ENCODE measurements at places on chromosomes 6 and 20.

DNA sequence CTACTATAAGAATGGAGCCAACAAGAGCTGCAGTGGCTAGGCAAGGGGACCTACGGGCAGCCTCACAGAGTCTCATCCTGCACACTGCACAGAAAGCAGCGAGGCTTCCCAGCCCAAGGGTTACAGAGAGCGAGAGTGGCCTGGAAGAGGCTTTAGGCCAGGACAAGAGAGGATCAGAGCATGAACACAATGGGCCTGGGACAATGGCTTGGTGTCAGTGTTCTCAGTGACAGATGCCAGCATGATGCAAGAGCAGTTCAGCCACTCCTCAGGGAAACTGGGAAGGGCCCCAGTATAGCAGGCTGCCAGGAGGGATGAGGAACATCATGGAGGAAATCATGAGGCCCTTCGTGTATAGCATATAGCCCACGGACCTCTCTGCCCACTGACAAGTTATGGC, 108.0 kb downstream of the NUS1 start:
- no peak for DNase-seq

DNA sequence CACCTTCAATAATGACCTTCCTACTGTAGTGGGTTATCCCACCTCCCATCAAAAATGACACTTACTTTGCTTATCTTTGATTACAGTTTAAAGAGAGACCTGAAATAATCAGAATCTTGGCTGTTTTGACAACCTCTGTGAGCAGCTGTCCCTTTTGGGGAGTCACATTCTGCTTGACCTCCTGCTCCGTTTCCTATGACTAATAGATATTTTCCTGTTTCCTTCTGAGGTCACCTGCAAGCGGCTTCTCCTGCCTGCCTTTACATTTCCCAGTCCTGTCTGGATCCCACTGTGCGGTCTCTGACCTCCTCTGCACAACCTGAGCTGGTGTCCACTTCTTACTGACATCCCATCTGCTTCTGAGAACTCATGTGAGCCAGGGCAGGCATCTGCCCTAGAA, 54.2 kb downstream of the TRAM2 start:
- DNase-seq = peak; percentile 50

DNA sequence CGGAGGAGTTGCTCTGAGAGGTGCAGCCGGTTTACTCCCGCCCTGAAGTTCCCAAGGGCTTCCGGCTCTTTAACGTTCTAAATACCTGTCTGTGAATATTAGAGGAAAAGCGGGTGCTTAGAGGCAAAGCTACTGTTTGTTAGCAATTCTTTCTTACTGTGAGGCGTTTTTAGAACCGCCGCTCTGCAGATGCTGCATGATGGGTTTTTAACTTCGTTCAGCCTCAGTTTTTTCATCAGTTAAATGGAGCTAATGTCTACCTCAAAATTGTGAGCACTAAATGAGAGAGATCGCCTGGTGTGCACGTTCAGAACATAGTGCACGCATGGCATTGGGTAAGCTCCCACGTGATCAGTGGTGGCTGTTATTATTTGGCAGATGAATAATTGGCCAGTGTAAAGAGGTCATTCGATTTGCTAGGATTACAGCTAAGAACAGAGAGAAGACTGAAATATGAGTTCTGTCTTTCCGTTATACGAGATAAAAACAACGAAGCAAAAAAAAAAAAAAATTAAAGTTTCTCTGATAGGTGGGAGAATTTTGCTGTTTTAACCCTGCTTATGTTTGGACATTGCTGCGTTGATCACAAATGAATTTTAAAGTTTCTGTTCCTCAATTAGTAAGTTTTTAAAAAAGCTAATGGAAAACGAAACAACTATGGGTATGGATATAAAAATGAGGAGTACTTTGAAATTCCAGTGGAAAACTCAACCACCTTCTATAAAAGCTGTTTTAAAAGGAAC, 660 bp upstream of the TFB1M start:
- DNase-seq = peak; percentile 89

DNA sequence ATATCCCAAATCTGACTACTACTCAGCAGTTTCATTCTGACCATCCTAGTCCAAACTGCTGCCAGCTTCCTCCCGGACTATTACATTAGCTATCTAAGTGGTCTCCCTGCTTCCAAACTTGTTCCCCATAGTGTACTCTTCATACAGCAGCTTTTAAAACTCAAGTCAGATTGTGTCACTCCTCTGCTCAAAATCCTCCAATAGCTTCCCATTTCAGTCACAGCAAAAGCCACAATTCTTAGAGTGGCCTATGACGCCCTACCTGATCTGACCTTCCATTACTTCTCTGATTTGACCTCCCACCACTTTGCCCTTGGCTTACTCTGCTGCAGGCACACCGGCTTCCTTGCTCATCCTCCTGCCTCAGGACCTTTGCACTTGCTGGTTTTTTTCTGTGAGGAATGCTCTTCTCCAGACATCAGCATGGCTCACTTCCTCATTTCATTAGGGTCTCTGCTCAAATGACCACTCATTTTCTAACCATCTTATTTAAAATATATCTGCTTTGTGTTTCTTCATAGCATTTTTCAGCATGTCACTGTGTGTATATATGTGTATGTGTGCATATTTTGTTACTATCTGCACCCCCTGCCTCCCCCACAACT, 111.1 kb upstream of the DTNBP1 start:
- DNase-seq = no peak

GRCh38 chr6:140153703-140154102, 779.3 kb upstream of the CITED2 start:
- DNase-seq = no peak

DNA sequence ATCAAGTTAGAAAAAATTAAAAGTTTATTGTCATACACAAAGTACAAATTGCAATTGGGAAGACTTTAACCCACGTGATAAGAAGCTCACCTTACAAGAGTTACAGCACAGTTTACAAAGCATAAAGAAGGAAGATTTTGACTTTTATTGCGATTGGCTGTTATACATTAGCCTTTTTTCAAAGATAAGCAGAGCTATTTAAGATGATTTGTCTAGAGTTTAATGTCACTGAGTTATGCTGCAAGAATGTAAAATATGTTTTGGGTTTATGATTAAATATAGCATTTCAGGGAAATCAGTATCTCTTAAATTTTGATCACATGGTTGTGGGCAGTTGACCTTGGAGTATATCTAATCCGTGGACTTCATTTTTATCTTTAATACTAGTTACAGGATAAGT, 664.2 kb upstream of the PTCHD4 start:
- no peak for DNase-seq

- DNase-seq = peak; percentile 90
These were observed 124.3 kb downstream of the MYLK4 start for GRCh38 chr6:2626401-2626800.

- peak; percentile 77 for DNase-seq
These were observed 141.5 kb downstream of the ANKRD60 start for GRCh38 chr20:58086763-58087561.

- DNase-seq = peak; percentile 67
These were observed 33.0 kb downstream of the RIPOR2 start for GRCh38 chr6:24902782-24903181.

DNA sequence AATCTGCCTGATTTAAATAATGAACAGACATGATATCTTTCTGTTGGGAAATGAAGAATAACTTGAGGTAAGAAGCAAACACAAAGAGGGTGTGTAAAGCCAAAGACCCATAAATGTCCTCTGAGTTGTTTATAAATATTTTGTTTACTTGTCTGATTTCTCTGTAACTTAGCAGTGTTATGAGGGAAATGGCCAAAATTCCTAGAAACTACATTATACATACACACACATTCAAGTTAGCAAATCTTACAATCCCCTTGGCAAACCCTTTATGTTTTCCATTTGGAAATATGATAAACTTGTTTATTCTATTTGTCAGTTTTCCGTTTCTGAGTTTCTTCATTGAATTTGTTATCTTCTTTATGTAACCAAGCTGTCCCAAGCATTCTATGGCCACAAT, 81.4 kb upstream of the TCF21 start:
- DNase-seq = no peak

- no peak for DNase-seq
These were observed 11.6 kb downstream of the PIGT start for GRCh38 chr20:45427236-45428149.

GRCh38 chr20:63577317-63577894, 3.4 kb upstream of the HELZ2 start:
- no peak for DNase-seq

DNA sequence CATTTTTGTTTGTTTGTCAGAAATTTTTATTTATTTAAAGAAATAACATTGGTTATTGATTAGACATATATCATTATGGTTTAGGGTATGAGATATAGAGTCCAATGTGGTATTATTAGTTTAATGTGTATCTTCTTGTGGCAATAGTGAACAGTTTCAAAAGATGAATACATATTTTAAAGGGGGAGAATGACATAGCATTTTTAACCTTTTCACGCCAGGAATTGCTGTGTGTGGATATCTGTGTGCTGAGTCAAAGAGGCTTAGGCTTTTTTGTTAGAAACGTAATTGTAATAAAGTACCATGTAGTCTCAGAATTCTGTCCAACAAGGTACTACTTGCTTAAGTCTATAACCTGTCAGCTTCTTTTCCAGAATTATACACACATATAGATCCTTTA, 451.6 kb downstream of the ADGRB3 start:
- DNase-seq = no peak

GRCh38 chr6:11580686-11581405, 43.3 kb downstream of the TMEM170B start:
- no peak for DNase-seq

DNA sequence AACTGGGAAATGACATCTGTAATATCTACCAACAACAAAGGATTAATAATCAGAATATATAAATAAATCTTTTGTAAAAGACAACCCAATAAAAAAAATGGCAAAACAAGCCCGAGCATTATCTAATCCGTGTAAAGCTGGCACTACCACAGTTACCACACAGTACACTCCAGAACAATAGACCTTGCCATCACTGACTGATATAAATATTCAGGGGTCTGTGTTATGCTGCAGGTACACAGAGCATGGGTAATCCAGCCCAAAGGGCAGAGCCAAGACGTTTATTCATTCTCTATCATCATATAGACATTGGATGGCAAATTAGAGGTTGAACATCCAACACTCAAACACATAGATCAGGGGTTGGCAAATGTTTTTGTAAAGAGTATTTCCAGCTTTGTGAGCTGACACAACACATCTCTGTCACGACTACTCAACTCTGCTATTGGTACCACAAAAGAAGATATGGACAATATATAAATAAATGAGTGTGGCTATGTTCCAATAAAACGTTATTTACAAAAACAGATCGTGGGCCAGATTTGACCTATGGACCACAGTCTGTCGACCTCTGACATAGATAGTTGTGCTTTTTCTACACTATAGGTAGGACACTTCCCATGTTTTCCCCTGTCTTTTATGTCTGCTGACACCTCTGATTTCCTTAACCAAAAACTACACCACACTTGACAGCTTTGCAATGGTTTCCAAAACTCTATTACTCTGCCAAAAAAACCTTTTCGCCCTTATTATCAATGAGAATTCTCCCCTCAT, 4.5 kb downstream of the NCOA6 start:
- DNase-seq = no peak

DNA sequence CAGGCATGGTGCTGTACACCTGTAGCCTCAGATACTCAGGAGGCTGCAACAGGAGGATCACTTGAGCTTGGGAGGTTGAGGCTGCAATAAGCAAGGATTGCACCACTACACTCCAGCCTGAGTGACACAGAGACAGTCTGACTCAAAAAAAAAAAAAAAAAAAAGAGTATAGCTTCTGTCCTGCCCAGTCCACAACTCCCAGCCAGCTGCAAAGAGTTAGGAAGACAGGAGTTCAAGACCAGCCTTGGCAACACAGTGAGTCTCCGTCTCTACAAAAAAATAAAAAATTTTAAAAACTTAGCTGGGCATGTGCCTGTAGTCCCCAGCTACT, 28.3 kb upstream of the TLDC2 start:
- DNase-seq = no peak

GRCh38 chr20:38812182-38812581, 6.7 kb downstream of the PPP1R16B start:
- no peak for DNase-seq

DNA sequence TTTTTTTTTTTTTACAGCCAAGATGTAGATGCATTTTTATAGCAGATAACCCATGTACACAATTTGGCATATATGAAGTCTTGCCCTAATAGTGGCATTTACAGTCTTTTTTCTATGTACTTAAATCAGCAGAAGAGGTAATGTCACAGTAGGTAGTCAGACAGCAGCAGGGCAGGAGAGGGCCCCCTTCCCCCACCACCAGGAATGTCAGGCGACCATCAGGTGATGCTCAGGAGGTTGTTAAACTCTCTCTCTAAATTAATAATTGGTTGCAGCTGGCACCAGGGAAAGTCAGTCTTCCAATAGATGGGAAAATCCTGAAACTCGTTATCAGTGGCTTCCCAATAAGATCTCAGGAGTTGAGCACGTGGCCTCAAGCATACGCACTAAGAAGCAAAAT, 188.0 kb upstream of the ADGRB3 start:
- no peak for DNase-seq

DNA sequence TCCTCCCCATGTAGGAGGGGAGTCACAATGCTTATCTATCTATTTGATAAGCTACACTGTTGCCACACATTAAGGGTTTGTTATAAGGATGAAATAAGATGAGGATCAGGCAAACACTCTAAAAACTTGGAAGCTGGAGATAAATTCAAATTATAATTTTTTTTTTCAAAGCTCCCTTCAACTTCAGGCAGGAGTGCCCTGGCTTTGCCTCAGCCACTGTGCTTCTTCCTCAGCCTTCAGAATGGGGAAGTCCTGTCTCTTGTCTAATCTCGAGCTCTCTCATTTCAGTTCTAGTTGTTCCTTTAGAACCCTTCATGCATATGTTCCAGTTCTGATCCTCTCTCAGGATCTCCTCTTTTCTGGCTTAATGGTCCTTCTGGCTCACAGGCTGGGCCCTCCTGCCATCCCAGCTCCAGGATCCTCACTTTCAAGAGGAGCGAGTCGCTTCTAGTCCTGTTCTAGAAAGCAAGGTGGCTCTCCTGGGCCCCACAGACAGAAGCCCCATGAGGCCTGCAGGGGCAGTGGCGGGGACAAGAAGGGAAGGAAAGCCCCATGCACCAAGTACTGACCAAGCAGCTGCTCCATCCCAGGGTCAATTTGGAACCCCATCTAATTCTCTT, 164.3 kb downstream of the VEGFA start:
- no peak for DNase-seq

DNA sequence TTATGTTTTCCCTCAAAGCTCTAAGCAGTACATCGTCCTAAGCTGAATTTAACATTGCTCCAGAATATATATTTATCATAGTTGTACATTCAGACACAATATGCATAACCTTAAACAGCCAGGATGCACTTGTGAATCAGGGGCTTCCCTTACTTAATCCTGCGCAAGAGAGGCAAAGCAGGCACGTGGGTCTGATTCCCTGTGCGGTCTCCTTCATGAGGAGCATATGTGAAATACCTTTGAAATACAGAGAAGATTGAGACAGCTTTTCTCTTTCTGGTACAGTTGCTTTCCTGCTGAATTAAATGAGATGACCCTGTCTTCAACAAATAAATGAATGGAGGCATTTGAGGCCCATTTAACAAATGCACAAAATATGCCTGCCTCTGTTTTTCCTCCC, 1.5 kb downstream of the HTR1E start:
- DNase-seq = no peak

- peak; percentile 4 for DNase-seq
These were observed 135.9 kb downstream of the KHDRBS2 start for GRCh38 chr6:62150048-62150663.

- no peak for DNase-seq
These were observed 412 bp upstream of the TUBB1 start for GRCh38 chr20:59018817-59019216.
